ENCODE measurements at places on chromosomes 5 and 9.

DNA sequence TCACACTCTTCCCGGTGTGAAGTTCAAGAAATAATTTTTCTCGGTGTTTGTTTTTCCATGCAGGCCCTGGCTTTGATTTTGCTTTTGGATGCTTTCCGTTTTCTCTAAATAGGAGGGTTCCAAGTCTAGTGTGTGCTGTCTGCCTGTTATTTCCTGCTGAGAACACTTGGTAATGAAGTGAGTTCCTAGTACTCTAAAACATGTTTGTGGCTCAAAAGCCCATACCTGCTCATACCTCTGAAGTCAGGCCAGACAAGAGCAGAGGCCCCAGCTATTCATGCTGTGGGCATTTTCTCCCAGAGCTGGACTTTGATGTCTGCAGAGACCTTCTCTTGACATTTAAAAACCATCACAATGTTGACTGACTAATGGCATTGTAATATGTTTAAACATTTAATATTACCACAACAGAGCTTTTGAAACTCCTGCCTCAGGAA, 211.2 kb downstream of the GOLPH3 start:
- no peak for DNase-seq

DNA sequence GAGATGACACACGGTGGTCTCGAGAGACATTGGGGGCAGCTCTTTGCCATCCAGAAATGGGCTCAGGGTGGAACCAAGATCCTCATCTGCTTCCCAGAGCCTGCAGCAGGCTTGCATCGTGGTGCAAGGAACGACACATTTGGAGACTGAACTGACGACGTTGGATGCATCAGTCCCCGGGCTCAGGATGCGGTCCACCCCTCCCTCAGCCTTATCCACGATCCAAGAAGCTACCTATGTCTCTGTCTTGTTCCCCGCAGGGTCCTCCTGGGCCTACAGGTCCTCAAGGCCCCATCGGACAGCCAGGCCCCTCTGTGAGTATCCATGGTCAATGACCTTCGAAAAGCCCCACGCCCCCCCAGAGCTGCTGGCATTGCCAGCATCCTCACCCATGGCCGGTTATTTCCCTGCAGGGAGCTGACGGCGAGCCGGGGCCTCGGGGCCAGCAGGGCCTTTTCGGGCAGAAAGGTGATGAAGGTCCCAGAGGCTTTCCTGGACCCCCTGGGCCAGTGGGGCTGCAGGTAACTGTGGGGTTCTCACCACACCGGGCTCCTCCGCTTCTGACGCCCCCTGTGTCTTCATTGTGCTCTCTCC, 69.4 kb upstream of the FCN2 start:
- no peak for DNase-seq

- DNase-seq, result no peak
Measured at GRCh38 chr5:96279801-96280542, 153.1 kb downstream of the PCSK1 start.

- no peak for DNase-seq
Measured at GRCh38 chr5:72525816-72526215, 18.6 kb upstream of the ZNF366 start.

GRCh38 chr5:108145351-108145750, 236.5 kb downstream of the FBXL17 start:
- no peak for DNase-seq

DNA sequence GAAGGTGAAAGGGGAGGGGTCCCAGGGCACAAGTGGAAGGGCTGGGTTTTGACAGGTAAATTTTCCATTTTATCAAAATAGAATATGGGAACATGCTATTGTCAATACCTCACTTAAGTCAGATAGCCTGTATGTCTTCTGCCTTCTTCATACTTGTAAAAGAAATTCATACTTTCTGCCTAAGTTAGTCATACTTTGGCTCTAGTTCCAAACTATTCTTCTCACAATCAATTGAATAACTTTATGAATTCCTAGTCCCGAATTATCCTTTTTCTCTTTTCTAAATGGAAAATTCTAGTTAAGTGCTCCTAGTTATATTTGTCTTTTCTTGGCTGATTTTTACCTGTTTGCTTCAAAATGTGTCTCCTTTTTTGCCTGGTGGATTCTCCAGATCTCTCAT, 271.4 kb downstream of the CSNK1G3 start:
- DNase-seq, result no peak

DNA sequence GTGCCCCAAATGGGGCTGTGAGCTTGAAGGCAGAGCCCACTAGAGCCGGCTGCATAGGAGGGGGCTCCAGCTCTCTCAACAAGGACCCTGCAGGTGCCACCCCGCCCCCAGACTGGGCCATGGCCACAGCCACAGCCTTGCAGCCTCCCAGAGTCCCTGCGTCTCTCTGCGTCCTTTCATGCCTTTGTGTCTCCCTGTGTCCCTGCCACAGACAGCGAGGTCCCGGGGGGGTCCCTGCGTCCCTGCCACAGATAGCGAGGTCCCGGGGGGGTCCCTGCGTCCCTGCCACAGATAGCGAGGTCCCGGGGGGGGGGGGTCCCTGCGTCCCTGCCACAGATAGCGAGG, 6.3 kb downstream of the NOXA1 start:
- DNase-seq, result no peak

DNA sequence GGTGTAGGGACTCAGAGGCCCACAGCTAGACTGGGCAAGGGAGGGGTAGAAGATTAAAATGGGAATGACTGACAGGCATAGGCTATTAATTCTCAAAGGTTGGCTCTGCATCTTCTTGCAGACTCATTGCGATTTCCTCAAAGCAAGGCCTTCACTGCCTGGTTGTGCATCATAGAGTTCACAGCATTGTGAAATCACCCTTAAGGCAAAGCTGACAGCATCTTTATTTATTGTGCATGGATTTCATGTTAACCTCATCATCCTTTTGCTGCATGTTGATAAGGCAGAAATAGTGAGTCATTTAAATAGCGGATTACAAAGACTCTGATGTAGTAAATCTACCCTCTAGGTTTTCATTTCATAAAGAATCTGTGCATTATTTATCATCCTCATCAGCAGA, 13.6 kb upstream of the PALM2AKAP2 start:
- DNase-seq, result no peak

DNA sequence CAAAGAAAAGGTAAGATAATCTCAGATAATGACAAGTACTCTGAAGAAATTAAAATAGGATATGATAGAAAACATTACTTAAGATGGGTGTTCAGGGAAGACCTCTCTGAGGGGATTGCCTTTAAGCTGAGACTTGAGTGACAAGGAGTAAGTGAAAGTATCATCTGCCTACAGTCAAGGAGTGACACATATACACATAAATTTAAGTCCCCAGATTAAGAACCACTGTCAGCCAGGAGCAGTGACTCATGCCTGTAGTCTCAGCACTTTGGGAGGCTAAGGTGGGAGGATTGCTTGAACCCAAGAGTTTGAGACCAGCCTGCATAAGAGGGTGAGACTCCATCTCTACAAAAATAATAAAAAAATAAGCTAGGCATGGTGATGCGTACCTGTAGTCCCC, 19.7 kb upstream of the ANKHD1 start:
- no peak for DNase-seq

DNA sequence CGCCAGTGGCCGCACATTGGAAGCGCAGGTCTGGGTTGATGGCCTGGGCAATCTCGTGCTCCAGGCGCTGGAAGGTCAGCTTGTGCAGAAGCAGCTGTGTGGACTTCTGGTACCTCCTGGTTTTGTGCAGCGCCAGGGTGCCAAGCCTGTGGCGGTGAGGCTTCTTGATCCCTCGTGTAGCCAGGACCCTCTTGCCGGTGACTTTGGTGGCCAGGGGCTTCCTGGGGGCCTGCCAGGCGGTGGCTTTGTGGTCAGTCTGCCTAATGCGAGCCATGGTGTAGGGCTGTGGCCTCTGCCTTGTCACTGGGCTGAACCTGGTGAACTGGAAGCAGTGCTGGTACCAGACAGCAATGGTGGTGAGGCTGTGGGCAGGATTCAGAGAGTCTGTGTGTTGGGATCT, 6.2 kb upstream of the TAF11L13 start:
- DNase-seq, result no peak

DNA sequence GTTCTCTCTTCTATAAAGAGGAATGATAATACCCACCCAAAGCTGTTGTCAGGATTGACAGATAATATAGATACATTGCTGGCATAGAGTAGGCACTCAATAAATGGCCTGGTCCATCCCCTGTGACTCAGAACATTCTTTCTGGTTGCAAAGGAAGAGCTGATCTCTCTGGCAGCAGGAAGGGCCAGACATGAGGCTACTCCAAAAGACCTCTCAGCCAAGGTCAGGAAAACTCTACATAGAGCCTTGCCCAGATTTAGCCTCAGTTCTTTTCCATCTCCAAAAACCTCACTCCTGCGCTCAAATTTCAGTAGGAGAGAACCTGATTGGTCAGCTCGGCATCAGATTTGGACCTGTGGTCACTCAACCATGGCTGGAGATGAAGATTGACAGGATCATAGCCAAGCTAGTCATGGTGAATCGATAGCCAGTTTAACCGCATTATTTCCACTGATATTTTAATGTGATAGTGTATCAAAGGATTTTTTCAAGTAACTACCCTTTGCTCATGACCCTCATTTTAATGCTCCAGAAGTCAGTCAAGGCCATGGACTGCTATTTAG, 319.6 kb downstream of the DRD1 start:
- DNase-seq, result no peak

GRCh38 chr5:177354711-177355110, 3.0 kb upstream of the RGS14 start:
- no peak for DNase-seq

GRCh38 chr5:15116996-15117395, 245.4 kb upstream of the ANKH start:
- DNase-seq, result no peak

DNA sequence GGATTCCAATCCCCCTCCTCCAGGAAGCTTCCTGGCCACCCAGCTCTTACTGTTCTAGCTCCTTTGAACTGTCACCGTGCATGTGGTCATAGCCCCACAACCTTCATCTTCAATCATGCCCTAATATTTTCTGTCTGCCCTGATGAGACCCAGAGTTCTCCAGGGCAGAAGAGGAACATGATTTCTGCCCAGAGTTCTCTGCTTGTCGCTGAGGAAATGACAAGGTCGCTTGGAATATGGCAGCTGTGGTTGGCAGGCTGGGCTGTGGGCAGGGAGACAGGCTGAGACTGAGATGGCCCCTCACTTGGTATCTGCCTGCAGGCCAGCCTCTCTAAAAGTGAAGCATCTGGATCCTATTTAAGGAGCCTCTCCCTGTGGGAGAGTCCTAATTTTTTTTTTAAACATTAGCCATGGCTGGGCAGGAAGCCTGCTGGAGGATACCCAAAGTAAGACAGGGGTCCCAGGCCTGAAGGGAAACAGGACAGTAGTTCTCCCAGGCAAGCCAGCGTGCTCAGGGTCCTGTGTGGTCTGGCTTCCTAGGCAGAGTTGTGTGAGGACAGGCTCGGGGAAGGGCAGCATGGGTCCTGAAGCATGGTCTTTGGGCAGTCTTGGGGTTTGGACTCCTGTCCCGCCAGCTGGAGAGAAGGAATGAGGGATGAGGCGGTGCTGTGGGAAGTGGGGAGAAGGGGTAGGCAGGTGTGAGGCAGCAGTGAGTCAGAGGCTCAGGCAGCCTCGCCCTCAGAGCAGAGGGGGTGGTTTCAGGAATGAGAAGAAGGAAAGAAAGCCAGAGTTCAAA, 242.1 kb downstream of the FSTL4 start:
- no peak for DNase-seq

GRCh38 chr5:150317048-150318003, 14.6 kb upstream of the ARSI start:
- no peak for DNase-seq

DNA sequence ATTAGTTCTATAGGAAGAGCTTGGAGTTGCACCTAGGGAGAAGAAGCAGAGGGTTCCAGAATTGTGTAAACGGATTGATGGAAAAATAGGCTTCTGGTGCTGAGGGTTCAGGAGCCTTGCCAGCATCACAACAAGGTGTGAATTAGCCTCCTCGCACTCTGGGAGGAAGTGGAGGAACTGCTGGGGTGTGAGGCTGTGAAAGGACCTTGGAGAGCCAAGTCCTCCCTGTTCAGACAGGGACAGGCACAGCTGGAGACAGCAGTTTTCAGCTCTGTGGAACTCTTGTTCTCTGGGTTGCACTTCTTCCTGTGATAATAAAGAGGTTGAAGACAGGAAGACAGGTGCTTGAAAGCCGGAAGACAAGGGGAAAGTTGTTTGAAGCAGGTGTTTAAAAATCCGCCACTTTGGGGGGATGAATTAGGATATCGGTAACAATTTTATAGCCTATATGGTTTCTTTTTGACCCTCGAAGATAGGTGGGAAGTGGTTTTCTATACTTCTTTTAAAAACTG, 22.6 kb downstream of the DAPK1 start:
- DNase-seq, result no peak

DNA sequence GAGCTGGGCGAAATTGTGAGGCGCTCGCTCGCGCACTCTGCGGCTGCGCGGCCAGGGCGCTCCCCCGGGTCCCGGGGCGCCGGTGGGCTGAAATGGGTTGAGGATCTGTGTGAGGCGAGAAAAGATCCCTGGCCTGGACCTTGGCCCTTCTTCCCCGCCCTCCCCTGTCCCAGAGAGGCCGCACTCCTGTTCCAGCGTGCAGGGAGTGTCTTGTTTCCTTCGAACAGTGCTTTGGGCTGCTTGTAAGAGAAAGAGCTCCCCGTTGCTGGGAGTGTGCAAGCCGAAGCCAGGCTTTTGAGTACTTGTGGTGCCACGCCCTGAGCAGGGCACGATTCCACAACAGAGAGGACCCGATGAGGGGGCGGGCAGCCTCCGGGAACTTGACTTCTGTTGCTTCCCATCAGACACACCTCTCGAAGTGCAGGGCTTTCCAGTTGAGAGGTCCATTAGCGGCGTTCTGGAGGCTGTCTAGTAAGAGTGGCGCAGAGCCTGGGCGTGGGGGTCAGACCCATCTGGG, 535 bp downstream of the DOLPP1 start:
- DNase-seq, result no peak

DNA sequence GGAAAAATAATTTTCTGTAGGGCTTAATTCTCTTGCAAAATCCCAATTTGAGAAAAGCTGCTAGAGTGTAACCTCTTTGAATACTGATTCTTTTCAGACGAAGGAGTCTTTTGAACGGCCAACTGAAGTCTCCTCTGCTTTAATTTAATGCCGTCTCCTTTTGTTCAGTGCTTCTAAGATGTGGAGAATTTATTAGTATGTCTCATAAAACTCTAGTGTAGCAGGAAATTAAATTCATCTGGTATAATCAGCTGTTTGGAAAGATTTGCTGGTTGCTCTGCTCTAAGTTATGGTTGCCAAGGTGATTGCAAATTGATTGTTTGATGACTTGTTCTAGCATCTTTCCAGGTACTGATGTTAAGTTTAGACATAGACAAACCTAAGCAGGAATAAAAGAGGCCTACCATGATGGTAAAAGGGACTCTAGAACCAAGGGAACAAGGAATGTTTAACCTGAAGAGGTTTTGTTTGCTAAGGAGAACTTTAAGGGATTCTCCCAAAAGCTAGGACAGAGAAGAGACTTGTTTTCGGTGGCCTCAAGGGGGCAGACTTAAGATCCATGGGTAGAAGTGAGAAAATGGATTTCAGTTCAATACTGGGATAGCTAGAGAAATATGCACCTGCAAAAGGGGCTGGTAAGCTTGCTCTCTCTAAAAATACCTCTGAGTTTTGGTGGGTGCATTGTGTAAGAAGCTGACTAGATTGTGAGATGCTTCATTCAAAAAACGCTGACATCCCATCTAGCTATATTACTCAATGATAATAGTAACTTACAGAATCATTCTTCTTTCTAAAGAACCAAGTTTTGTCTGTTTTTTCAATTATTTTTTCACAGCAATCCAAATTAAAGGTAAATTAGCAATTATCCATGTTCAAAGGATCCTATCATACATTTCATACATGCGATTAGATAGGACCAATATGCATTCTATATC, 5.7 kb upstream of the ADRB2 start:
- DNase-seq, result no peak

- DNase-seq, result no peak
Measured at GRCh38 chr5:116616876-116617275, 42.3 kb upstream of the SEMA6A start.

All from cortex of kidney (tissue), 1 donor.